Glutamatergic neuron (in vitro differentiated cells): ENCODE measurements at places on chromosomes 3 and 15.

DNA sequence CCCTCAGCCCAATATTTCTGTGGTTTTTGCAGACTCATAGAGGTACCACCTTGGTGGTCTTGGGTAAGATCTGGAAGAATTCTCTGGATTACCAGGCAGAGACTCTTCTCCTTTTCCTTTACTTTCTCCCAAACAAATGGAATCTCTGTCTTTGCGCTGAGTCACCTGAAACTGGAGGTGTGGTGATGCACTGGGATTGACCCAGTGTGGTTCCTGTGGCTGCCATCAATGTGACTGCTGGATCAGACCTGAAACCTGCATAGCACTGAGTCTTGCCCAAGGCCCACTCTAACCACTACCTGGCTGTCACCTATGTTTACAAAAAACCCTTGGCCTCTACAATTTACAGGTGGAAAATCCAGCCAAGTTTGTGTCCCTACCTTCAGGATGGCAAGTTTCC, 295.3 kb downstream of the RBMS3 start:
- DNase-seq: no peak

DNA sequence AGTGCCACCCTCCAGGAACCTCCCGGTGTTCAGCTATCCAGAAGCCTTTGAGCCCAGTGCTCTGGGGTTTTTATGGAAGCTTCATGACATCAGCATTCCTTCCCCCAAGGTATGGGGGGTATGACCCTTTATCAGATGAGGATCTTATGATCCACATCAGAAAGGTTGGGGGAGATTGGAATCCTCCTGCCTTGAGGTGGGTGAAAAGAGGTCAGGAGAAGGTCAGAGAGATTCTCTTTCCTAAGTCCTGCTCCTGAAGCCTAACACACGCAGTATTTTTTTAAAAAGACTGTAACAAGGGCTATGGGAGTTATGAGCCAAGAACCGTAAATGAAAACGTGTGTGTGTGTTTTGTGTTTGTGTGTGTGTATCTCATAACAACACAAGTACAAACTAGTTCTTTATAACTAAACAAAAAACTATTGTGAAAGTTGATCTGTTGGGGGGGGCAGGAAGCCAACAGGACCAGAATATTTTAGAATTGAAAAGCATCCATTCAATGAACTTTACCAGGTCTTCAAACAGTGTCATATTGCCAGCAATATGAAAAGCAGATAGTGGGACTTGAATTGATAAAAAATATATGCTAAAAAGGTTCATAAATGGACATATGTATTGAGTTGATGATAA, 13.2 kb downstream of the MKRN3 start:
- DNase-seq: no peak

GRCh38 chr3:25265284-25265683, 162.8 kb upstream of the RARB start:
- DNase-seq: no peak

GRCh38 chr3:49867871-49868321, 1.8 kb downstream of the CAMKV start:
- DNase-seq: peak; percentile 83

DNA sequence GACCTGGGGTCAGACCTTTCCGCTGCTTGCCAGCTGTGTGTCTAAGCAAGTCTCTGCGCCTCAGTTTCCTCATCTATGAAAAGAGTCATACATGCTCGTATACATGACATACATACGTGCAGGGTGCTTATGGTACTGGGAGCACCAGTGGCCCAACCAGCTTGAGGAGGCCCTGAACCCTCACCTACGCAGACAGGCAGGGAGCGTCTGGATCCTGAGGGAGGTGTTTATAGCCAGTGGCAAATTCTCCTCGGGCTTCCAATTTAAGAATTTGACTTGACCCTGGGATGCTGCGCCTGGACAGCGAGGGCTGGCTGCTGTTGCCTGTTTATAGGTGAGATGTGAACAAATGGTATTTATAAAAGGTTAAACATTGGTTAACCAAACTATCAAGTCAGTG, 17.7 kb upstream of the FGD5 start:
- DNase-seq: peak; percentile 6

DNA sequence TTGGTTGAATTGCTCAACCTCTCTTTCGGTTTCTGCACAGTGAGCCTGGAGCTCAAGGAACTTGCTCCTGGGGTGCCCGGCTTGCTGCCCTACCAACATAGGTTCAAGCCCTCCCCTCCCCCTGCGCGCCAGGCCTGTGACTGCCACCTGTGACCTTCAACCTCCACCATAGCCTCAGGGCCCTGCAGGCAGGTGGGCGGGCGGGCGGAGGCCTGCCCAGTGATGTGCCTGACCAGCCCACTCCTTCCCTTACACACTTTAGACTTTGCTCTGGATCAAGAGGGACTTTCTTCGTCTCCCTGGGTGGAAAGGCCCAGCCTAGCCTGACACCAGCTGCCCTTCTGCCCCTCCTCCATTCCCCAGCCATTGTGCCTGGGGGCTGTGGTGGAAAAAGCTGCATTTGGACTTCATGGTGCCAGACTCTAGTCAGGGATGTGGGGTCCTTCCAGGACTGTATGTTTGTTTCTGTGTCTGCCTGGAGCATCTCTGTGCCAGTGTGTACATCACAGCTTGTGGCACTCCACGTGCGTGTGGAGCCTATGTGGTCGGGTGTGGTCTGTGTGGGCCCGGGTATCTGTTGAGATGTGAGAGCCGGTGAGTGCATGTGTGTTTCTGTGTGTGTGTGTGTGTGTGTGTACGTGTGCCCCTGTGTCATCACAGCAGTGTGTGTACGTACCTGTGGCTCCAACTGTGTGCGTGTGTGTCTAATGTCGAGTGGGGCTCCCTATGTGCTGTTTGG, 9.5 kb downstream of the PRKCD start:
- no peak for DNase-seq

- DNase-seq: no peak
Observed at GRCh38 chr3:39113291-39113690, 5.8 kb downstream of the TTC21A start.

- no peak for DNase-seq
Observed at GRCh38 chr3:196471551-196471950, 32.0 kb downstream of the RNF168 start.
